Fibroblast of lung (primary cell): ENCODE measurements at places on chromosomes 2 and 18.

DNA sequence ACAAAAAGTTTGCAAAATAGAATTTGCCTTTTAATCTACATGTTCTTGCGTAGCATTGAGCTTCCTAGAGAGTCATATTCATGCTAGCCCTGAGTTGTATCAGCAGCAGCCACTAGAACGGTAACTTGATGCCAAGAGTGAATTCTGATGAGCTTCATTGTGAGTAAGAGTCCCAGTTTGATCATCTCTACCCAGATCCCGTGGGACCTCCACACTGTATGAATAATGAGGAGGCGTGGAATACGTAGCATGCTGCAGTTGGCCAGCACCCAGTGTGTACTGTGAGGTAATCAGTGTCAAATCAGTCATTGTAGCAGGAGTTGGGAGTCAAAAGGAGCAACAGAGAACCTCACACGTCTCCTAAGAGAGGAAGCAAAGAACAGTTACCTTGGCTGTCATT lies 197.9 kb downstream of the NEDD4L start:
- peak; percentile 81 for DNase-seq

- no peak for DNase-seq
Measured at GRCh38 chr2:165645930-165646831, 147.9 kb downstream of the GALNT3 start.

GRCh38 chr2:16655445-16655837 lies 10.2 kb downstream of the CYRIA start:
- DNase-seq = no peak

- DNase-seq = no peak
Measured at GRCh38 chr2:122261911-122262310, 506.5 kb downstream of the TSN start.

DNA sequence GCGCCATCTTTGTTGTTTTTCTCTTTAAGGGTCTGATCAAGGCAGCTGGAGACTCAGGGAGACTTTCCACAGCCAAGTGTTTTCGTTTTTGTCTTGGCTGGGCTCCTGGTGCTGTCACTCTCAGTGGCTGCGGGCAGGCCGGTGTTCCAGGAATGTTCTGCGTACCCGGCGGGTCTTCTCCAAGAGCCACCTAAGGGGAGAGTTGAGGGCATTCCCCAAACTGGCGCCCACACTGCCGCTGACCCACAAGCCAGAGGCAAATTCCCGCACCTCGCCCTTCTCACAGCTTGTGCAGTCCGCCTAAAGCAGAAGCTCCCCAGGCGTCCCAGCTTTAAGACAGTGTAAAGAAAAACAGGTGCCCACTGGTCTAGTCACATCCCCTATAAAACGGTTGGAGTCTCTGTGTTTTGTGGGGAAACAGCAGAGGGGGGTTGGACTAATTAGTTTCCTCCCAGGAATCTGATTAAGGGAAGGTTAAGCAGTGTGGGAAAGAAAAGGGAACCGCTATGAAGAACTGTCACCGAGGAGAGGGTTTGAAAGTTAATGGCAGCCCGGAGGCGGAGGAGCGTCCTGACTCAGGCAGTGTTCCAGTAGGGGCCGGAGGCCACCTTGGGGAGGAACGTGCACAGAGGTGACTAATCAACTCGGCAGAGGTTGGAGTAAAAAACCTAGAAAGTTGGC lies 224.5 kb downstream of the SLC4A3 start:
- no peak for DNase-seq

GRCh38 chr2:33336036-33336625 lies 140.3 kb upstream of the RASGRP3 start:
- no peak for DNase-seq

DNA sequence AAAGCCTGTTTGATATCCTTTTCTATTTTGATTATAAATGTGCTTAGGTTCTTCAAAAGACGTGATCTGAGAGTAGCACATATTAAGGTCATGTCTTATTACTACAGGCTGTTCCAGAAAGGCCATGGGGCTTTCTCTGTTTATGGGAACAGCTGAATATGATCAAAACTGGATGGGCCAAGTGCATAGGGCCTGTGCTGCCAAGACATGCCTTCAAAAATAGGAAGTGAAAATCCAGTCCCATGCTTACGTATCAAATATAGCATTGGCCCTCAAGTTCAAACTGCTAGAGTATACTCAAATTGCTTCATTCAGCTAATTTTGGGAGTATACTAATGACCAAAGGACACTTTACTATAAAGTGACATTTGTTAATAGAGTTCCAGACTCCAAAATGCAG lies 24.1 kb downstream of the SLC25A52 start:
- DNase-seq = no peak

DNA sequence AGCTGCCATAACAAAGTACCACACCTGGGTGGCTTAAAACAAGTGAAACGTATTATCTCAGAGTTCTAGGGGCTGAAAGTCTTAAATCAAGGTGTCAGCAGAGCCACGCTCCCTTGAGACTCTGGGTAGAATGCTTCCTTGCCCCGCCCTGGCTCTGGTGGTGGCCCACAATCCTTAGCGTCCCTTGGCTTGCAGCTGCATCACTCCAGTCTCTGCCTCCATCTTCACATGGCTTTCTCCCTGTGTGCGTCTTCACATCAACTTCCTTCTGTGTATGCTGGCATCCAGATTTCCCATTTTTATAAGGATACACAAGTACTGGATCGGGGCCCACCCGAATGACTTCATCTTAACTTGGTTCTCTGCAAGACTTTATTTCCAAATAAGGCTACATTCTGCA lies 62.5 kb downstream of the MRO start:
- DNase-seq = no peak

- DNase-seq = peak; percentile 73
Measured at GRCh38 chr2:64654063-64654811, 524 bp upstream of the SERTAD2 start.

- no peak for DNase-seq
Measured at GRCh38 chr2:233358335-233358734, 4.0 kb downstream of the DGKD start.

DNA sequence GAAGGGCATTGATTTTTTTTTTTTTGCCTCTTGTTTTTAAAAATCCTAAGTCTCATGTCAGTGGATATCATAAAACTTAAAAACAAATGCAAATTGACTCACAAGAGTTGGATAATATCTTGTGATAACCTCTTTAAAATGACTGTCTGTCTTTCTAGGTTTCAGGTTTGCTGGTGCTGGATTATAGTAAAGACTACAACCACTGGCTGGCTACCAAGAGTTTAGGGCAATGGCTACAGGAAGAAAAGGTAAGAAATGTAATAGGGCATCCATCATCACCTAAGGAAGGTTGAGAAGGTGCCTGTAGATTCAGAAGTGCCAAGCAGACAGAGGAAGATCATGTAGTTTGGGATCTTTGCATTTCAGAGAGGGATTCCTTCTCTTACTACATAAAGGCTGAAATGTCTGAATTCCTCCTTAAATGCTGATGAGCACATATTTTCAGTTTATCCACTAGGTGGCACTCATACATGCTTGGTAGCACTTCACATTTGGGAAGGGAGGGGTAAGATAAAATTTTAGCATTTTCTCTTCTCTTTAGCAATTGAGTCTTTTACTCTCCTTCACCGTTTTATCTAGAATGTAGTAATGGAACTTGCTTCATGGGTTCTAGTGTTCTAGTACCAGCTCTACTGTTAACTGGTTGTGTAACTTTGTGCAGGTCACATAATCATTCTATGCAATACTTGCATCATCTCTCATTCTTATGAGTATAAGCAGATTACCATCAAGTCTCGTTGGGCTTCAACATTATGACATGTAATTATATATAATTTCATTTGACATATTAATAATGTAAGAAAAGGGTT lies 21.1 kb downstream of the CPS1 start:
- peak; percentile 45 for DNase-seq

DNA sequence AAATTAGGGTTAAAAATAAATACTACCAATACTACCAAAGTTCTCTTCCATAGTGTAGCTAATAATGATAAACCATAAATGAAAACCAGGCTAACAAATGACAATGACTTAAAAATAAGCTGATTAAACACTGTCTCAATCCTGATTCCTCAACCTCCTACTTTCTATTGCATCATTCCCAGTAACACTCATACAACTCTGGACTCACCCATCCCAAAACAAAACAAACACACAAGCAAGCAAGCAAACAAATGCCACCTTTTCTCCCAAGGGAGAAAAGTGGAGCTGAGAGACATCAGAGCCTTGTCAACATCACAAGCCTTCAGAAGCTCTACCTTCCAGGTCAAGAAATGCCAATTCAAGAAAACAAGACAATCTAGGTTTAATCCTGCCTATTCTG lies 620.7 kb downstream of the NYAP2 start:
- DNase-seq = peak; percentile 32

DNA sequence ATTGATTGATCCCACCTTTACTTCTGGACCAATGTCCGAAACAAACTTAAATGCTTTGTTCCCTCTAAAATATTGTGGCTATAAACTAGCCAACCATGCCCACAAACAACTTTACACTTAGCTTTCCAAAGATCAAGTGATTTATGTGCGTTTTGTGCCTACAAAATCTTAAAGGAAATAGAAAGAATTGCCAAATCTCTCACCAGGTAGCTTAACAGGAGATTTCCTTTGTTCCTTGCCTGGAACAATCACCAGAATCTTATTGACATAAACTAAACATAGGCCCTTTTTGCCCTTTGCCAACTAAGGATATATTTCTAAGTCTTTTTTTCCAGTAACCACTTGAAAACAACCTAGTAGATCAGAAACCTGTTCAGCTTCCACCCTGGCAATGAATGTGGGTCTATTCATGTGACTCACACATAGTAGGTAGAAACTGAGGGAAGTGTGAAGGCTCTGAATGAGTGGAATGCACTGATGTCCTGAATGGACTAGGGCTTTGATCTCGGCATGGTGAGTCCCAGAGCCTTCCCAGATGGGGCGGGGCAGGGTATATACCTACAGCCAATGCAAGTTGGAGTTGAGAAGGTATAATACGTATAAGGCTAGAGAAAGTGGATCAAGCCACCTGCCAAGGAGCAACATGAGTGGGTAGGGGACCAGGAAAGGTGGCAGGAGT lies 94.6 kb upstream of the PPP1CB start:
- DNase-seq = no peak
